ENCODE measurements at places on chromosomes 6 and 20.

GRCh38 chr20:46546298-46546697 is 4.2 kb downstream of the OCSTAMP start:
- DNase-seq, result no peak

- no peak for DNase-seq
Measured at GRCh38 chr20:22460231-22460630, 124.1 kb downstream of the FOXA2 start.

DNA sequence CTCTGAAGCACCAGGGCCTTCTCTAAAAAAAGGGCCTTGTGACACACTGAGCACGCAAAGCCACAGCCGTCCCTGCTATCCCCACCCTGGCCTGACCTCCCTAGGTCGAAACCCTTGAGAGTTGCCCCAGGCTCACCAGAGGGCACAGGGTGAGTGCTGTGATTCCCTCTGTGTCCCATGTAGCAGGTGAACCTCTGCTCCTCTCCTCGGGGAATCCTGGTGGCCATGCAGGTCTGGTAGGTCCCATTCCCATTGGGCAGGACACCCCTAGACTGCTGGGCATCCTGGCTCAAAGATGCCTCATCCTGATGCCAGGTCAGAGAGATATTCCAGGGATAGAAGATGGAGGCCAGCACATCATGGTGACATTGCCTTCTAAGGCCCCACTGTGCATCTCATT is 20.9 kb downstream of the HLA-F start:
- DNase-seq, result no peak

DNA sequence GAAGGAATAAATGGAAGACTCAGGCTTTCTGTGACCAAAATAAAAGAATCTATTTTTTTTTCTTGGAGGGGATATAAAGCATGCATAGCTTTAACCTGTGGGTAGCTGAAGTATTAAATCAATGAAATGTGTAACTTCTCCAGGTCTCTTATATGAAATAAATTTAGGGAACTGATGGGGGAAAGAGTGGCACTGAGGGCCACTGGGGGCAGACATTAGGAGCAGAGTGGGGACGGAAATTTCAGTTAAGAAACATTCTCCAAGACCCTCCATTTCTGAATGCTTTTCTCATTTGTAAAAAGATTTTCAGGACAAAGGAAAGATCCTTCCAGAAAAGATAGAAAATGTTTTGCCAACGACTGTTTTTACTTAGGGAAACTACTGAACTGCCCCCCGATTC is 131.0 kb downstream of the GPX5 start:
- DNase-seq, result no peak

DNA sequence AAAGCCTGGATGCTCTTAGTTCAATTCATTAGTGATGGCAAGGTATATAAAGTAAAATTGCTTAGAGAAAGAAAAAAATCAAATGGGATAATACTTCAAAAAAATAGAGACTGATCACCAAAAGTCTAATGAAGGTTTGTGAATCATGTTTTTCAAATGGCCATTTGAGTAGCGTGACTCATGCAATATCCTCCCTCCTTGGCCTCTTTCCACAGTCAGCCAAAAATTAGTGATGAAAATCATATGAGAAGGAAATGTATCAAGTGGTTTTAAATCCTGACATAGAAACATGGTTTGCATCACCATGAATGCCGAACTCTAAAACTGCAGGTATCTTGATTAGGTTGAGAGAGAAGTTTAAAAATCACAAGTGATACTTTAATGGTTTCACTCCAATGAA is 1.2 kb upstream of the COL19A1 start:
- no peak for DNase-seq

GRCh38 chr6:48691420-48691819 is 580.4 kb upstream of the PTCHD4 start:
- DNase-seq, result no peak

GRCh38 chr6:15076565-15076964 is 169.3 kb upstream of the JARID2 start:
- DNase-seq, result no peak

- no peak for DNase-seq
Measured at GRCh38 chr20:31872406-31872805, 2.0 kb downstream of the TTLL9 start.

DNA sequence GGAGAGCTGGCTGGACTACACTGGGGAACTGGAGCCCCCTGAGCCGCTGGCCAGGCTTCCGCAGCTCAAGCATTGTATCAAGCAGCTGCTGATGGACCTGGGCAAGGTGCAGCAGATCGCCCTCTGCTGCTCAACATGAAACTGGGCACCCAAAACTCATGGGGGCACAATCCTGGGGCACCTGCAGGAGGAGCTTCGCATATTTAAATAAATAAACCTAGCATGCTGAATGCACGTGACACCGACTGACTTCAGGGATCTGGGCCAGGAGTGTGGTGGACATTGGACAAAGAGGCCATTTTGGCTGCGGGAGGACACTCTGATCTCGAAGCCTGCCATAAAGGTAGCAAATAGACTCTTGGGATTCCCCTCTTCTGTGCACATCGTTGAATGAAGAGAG is 6.8 kb downstream of the SCAND1 start:
- no peak for DNase-seq

Data from NCI-H2171 (cell line).